Breast epithelium (tissue), 4 donors: ENCODE measurements at places on chromosomes 7 and 10. TPM values are rescaled to one million over a fixed set of nuclear protein-coding genes. Genes with fewer than 3 reads are reported as not detected.

RARRES2 gene
- total RNA-seq, result 156 TPM

TMEM176B gene
- 105 TPM for total RNA-seq

JAKMIP3 gene
- total RNA-seq, result 0.98 TPM

NUDT13 gene
- total RNA-seq, result 1.9 TPM

DNA sequence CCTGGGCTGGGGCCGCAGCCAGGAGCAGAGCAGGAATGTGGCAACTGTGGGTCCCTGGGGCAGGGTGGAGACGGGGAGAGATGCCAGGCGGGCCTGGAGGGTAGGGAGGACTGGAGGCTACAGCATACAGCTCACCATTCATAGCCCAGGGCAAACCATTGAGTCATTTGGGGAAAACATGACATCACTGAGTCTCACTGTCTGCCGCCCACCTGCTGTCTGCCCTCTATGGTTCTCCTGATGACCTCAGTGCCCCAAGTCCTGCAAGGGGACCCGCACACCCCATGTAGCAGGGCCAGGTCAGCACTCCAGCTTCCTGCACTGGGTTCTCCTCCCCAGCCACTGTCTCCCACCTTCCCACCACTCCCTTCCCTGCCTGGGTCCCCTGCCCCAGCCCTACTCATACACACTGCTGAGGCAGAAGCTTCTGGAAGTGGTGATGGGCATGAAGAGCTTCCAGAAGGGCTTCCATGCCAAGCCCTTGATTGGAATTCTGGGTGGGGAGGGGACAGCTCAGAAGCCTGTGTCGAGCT lies 10.4 kb downstream of the CHST3 start:
- peak overlapping the region; percentile 85 for H3K27ac ChIP-seq
- no peak for DNase-seq
- H3K4me1 ChIP-seq, result peaks cover 44% of the 10 kb centered on the region

DNA sequence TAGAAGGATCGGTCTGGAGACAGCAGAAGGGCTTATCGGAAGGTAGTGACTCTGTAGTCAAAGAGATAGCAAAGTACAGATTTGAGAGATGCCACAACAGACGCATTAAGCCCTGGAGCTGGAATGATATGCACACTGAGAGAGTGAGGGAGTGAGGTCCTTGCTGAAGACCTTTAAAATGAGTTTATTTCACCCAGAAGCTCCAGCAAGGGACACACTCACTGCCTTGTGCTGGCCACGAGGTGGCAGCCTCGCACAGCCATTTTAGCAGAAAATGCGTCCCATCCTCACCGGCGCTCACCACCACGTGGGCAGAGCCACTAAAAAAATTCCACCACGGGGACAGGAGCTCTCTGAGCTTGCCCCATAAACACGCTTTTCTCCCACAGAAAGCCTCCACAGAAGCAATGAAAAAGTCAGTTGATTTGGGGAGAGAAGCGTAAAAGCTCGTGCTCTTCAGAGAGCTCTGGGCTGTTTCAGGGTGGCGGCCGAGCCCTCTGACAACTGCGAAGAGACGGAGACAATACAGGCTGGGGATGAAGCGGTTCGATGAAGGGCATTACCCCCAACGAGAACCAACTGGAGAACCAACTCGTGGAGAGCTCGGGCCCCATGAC lies 163.0 kb upstream of the KLF14 start:
- no peaks in the 10 kb centered on the region for H3K36me3 ChIP-seq
- DNase-seq, result peak; percentile 66
- H3K27me3 ChIP-seq, result no peaks in the 10 kb centered on the region

- H3K27me3 ChIP-seq, result no peaks in the 10 kb centered on the region
- no peak overlapping the region for H3K27ac ChIP-seq
- no peaks in the 10 kb centered on the region for H3K36me3 ChIP-seq
Observed at GRCh38 chr10:49442863-49443262, 47.0 kb upstream of the DRGX start.

MYOF gene
- total RNA-seq, result 130 TPM

DNA sequence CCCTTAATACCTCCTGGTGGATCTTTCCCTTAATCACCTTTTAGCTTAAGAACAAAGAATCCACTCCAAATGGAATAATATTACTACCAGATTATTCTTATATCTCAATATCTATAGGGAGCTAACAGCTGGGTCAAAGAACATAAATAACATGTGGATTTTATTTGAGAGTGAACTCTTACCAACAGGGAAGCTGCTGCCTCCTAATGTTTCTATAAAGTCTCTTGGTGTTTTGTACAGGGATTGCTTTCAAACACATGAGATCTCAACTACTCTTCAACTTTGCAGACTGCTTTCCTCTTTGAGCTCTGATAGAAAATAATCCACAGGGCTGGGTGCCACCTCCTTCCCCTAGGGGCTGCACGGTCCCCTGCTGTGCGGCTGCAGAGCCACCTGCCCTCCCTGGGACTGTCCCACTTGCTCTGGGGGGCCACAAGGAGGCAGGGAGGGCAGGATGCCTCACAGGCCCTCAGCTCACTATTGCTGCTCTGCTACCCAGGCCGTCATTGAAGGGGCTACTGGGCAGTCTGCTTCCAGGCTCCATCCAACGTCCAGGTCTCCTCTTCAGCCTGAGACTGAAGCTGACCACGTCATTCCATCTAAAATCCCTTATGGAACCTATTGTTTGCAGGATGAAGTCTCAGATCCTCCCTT lies 191.2 kb downstream of the CXCL12 start:
- no peaks in the 10 kb centered on the region for H3K36me3 ChIP-seq
- H3K27me3 ChIP-seq, result no peaks in the 10 kb centered on the region
- DNase-seq, result no peak
- H3K27ac ChIP-seq, result no peak overlapping the region
- no peaks in the 10 kb centered on the region for H3K4me1 ChIP-seq

PPP1R3C gene
- 14.4 TPM for total RNA-seq

ZNF107 gene
- total RNA-seq, result 33.1 TPM

- no peak overlapping the region for H3K27ac ChIP-seq
- no peak for DNase-seq
- no peaks in the 10 kb centered on the region for H3K4me1 ChIP-seq
- no peak overlapping the region for H3K4me3 ChIP-seq
- H3K27me3 ChIP-seq, result no peaks in the 10 kb centered on the region
Observed at GRCh38 chr10:91741356-91741755, 56.9 kb upstream of the TNKS2 start.

- H3K27ac ChIP-seq, result no peak overlapping the region
- no peaks in the 10 kb centered on the region for H3K27me3 ChIP-seq
- no peaks in the 10 kb centered on the region for H3K4me1 ChIP-seq
Observed at GRCh38 chr10:98131619-98132018, 2.8 kb upstream of the R3HCC1L start.

GRCh38 chr7:151696721-151697514 lies 177.2 kb upstream of the RHEB start:
- no peaks in the 10 kb centered on the region for H3K4me1 ChIP-seq
- H3K36me3 ChIP-seq, result no peaks in the 10 kb centered on the region
- no peak overlapping the region for H3K4me3 ChIP-seq
- H3K27ac ChIP-seq, result peak overlapping the region; percentile 85

GRCh38 chr7:47697543-47697942 lies 115.6 kb upstream of the TNS3 start:
- no peaks in the 10 kb centered on the region for H3K36me3 ChIP-seq
- DNase-seq, result no peak
- no peaks in the 10 kb centered on the region for H3K27me3 ChIP-seq
- no peak overlapping the region for H3K4me3 ChIP-seq
- H3K4me1 ChIP-seq, result no peaks in the 10 kb centered on the region

- peaks cover 2% of the 10 kb centered on the region for H3K4me1 ChIP-seq
- no peaks in the 10 kb centered on the region for H3K36me3 ChIP-seq
- no peak for DNase-seq
- peak overlapping the region; percentile 74 for H3K27ac ChIP-seq
Observed at GRCh38 chr7:6590645-6591110, 857 bp downstream of the INTS15 start.

CCDC3 gene
- 9.8 TPM for total RNA-seq

SKIDA1 gene
- total RNA-seq, result 0.98 TPM

CCDC6 gene
- 44.9 TPM for total RNA-seq

DNA sequence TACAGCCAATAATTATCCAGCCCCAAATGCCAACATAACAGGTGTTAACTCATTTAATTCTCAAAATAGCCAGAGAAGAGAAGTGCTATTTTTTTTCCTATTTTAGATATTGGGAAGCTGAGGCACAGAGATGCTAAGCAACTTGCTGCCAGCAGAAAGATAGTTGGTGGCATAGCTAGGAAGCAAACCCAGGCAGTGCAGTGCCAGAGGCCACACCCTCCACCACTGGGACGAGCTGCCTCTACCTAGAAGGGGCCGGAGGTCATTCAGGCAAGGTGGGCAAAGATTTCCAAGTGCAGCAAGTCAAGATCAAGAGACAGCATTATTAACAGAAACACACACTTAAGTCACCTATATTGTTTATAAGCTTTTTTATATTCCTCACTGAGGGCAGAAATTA lies 654.1 kb downstream of the INHBA start:
- no peaks in the 10 kb centered on the region for H3K27me3 ChIP-seq
- no peak for DNase-seq
- no peak overlapping the region for H3K27ac ChIP-seq
- no peaks in the 10 kb centered on the region for H3K36me3 ChIP-seq
- no peak overlapping the region for H3K4me3 ChIP-seq
- H3K4me1 ChIP-seq, result no peaks in the 10 kb centered on the region

DNA sequence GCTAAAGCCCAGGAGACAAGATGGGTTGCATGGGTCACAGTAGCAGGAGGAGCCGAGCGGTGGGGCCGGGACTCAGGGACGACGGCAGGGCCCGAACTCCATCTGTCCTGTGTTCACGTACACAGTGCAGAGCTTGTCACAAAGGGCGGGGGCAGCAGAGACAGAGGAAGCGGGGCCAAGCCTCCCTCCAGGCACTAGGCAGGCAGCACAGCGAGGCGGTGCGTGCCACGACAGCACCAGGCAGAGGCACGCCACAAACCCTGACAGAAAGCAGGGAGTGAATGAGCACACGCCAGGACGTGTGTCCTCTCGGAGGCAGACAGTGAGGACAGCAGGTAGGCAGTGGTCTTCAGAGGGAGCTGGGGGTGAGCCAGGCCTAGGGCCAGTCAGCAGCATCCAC lies 177.8 kb downstream of the MAD1L1 start:
- DNase-seq, result no peak
- H3K27me3 ChIP-seq, result no peaks in the 10 kb centered on the region
- H3K4me3 ChIP-seq, result no peak overlapping the region
- no peak overlapping the region for H3K27ac ChIP-seq
- no peaks in the 10 kb centered on the region for H3K36me3 ChIP-seq

DNA sequence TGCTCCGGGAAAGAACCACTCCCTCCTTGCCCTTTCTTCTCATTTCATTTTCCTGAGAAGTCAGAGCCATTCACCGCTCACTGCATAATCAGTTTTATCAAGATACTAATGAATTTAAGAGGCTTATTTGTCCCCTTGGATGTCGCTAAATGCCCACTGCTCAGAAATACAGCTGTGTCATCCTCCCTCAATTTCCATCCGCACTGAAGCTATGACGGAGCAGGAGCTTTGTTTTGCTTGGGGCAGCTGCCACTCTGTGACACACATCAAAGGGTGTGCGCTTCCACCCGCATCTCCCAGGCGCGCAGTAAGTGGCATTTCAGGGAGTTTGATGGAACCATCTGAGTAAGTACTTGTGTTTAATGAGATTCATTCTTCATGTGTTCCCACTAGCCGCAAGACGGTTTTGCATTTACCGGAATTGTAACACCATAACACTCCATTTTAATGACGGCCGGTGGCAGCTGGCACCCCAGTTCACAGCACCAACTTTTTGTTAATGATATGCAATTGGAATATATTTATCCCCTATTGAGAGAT lies 103.8 kb upstream of the PARD3 start:
- H3K27me3 ChIP-seq, result no peaks in the 10 kb centered on the region
- no peaks in the 10 kb centered on the region for H3K36me3 ChIP-seq
- DNase-seq, result no peak
- no peak overlapping the region for H3K4me3 ChIP-seq

FLNC gene
- total RNA-seq, result 5.1 TPM

DNA sequence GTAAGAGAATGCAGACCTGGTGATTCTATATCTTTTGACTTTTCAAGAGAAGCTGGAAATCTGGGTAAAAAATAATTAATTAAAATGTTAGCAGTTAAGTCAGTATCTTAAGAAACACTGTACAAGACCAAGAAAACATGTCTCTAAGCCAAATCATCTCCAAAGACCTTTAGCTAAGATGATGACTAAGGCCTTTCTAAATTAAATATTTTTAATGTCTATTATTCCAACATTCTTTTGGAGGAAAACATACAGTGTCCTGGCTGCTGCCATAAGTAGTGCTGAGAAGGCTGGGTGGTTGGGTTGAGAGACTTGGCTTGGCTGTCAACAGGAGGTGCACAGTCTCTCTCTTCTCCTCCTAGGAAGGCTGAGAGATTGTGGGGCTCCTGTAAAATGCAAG lies 20.3 kb downstream of the STARD3NL start:
- DNase-seq, result no peak
- no peaks in the 10 kb centered on the region for H3K27me3 ChIP-seq
- H3K27ac ChIP-seq, result no peak overlapping the region
- no peak overlapping the region for H3K4me3 ChIP-seq
- H3K4me1 ChIP-seq, result peaks cover 7% of the 10 kb centered on the region

IMPDH1 gene
- 58.2 TPM for total RNA-seq

DNA sequence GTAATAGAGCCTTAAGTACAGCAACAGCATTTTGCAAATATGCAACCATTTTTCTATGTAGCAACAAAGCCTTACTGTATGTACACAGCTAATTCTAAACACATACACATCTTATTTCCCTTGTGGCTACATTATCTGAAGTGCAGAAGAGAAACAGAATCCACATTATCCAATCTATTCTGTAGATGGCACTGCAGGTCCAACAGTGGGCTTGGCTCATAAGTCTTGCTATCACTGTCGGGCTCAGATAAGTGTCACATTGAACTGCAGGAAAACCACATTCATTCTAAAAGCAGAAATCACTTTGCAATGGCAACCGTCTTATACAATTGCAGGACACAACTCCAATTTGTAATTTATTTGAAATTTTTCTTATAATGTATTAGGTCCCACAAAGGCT lies 109.8 kb upstream of the NOBOX start:
- H3K27me3 ChIP-seq, result no peaks in the 10 kb centered on the region
- no peaks in the 10 kb centered on the region for H3K36me3 ChIP-seq
- no peaks in the 10 kb centered on the region for H3K4me1 ChIP-seq
- no peak for DNase-seq

GRCh38 chr10:49285232-49285631 lies 13.7 kb upstream of the C10orf71 start:
- no peak overlapping the region for H3K27ac ChIP-seq
- H3K27me3 ChIP-seq, result no peaks in the 10 kb centered on the region
- H3K4me1 ChIP-seq, result no peaks in the 10 kb centered on the region
- H3K36me3 ChIP-seq, result no peaks in the 10 kb centered on the region
- H3K4me3 ChIP-seq, result no peak overlapping the region
- no peak for DNase-seq

- H3K27me3 ChIP-seq, result no peaks in the 10 kb centered on the region
- no peaks in the 10 kb centered on the region for H3K36me3 ChIP-seq
- H3K27ac ChIP-seq, result no peak overlapping the region
- no peaks in the 10 kb centered on the region for H3K4me1 ChIP-seq
- no peak for DNase-seq
- H3K4me3 ChIP-seq, result no peak overlapping the region
Observed at GRCh38 chr10:121764233-121764942, 163.4 kb downstream of the ATE1 start.

DNA sequence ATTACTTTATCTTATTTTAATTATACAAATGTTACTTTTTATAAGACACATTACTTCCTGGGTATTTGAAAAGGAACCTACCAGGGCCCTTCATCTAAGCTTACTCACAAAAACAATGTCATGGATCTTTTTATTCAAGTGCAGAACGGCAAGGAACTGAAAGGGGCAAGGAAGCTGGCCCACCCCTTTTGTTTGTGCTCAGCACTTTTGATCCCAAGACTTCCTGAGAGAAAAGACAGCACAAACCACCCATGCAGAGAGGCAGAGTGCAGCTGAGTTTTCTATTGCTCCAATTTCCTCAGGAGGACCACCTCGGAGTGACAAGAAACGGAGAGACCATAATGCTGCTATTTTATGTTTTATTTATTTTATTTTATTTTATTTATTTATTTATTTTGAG lies 232.0 kb upstream of the NRP1 start:
- DNase-seq, result no peak
- H3K4me3 ChIP-seq, result no peak overlapping the region
- no peak overlapping the region for H3K27ac ChIP-seq
- no peaks in the 10 kb centered on the region for H3K27me3 ChIP-seq
- H3K4me1 ChIP-seq, result no peaks in the 10 kb centered on the region
